ENCODE measurements at places on chromosomes 11 and 22. TPM values are rescaled to one million over a fixed set of nuclear protein-coding genes. Genes with fewer than 3 reads are reported as not detected.

The TCN1 gene
- total RNA-seq: not detected

The HSPB2 gene
- total RNA-seq: not detected

The GAS2 gene
- 0.98 TPM for total RNA-seq

The SAA1 gene
- not detected for total RNA-seq

The MFRP gene
- not detected for total RNA-seq

- no peaks in the 10 kb centered on the region for H3K27me3 ChIP-seq
- no peak overlapping the region for H3K4me3 ChIP-seq
- no peaks in the 10 kb centered on the region for H3K36me3 ChIP-seq
These were observed 54.2 kb downstream of the OTOG start for GRCh38 chr11:17601256-17601671.

- no peak for DNase-seq
- H3K4me1 ChIP-seq: no peaks in the 10 kb centered on the region
- H3K4me3 ChIP-seq: no peak overlapping the region
These were observed 34.2 kb downstream of the MACROD1 start for GRCh38 chr11:64131683-64132190.

DNA sequence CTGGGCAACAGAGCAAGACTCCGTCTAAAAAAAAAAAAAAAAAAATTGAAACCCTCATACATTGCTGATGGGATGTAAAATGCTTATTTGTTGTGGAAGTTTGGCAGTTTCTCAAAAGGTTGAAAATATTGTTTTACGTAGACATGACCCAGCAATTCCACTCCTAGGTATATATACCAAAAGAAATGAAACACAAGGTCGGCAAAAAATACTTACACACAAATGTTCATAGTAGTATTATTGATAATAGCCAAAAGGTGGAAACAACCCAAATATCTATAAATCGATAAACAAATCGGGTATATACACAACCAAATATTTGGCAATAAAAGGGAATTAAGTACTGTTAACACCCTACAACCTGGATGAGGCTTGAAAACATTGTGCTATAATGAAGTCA lies 5.1 kb upstream of the ZNF143 start:
- DNase-seq: no peak
- peaks cover 13% of the 10 kb centered on the region for H3K4me1 ChIP-seq
- H3K27ac ChIP-seq: no peak overlapping the region
- H3K36me3 ChIP-seq: peaks cover 17% of the 10 kb centered on the region
- H3K4me3 ChIP-seq: no peak overlapping the region
- no peaks in the 10 kb centered on the region for H3K27me3 ChIP-seq

- peaks cover 5% of the 10 kb centered on the region for H3K27me3 ChIP-seq
- no peaks in the 10 kb centered on the region for H3K36me3 ChIP-seq
- peaks cover 36% of the 10 kb centered on the region for H3K4me1 ChIP-seq
- H3K27ac ChIP-seq: peak overlapping the region; percentile 88
These were observed 197.8 kb upstream of the SORL1-AS1 start for GRCh38 chr11:121650351-121651256.

- peaks cover 41% of the 10 kb centered on the region for H3K27me3 ChIP-seq
- no peak for DNase-seq
- H3K27ac ChIP-seq: no peak overlapping the region
These were observed 3.2 kb downstream of the AMOTL1 start for GRCh38 chr11:94771390-94771789.

GRCh38 chr11:128632141-128632791 lies 44.9 kb upstream of the ETS1 start:
- H3K4me3 ChIP-seq: no peak overlapping the region
- peak overlapping the region; percentile 52 for H3K27ac ChIP-seq
- peaks cover 54% of the 10 kb centered on the region for H3K4me1 ChIP-seq
- H3K27me3 ChIP-seq: no peaks in the 10 kb centered on the region
- no peaks in the 10 kb centered on the region for H3K36me3 ChIP-seq
- DNase-seq: peak; percentile 67

- H3K4me3 ChIP-seq: no peak overlapping the region
- H3K36me3 ChIP-seq: no peaks in the 10 kb centered on the region
- no peaks in the 10 kb centered on the region for H3K27me3 ChIP-seq
- DNase-seq: peak; percentile 16
These were observed 325.4 kb downstream of the BRD1 start for GRCh38 chr22:49502126-49502826.

GRCh38 chr11:2466869-2467694 lies 22.3 kb downstream of the KCNQ1 start:
- H3K4me3 ChIP-seq: peak overlapping the region; percentile 60
- DNase-seq: peak; percentile 83
- H3K36me3 ChIP-seq: no peaks in the 10 kb centered on the region
- peaks cover 48% of the 10 kb centered on the region for H3K4me1 ChIP-seq
- H3K27ac ChIP-seq: peak overlapping the region; percentile 77
- H3K27me3 ChIP-seq: no peaks in the 10 kb centered on the region

DNA sequence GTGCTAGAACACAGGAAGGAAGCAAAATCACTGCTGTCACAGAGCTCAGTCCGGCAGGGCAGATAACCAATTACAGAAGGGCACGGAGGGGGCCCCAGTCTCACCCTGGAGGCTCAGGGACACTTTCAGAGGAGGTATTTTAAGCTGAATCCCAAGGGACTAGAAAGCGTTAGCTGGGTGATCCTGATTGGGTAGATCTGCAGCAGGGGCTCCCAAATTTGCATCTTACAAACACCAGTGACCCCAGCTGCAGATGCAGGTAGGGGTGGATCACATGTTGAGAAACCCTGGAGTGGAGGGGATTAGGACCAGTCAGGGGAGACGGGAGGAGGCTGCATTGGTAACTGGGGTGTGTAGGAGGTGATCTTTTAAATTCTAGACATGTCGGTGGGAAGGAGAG lies 91.4 kb downstream of the CSNK2A3 start:
- H3K4me3 ChIP-seq: no peak overlapping the region
- DNase-seq: no peak
- peaks cover 3% of the 10 kb centered on the region for H3K27me3 ChIP-seq
- H3K4me1 ChIP-seq: no peaks in the 10 kb centered on the region
- H3K36me3 ChIP-seq: no peaks in the 10 kb centered on the region

DNA sequence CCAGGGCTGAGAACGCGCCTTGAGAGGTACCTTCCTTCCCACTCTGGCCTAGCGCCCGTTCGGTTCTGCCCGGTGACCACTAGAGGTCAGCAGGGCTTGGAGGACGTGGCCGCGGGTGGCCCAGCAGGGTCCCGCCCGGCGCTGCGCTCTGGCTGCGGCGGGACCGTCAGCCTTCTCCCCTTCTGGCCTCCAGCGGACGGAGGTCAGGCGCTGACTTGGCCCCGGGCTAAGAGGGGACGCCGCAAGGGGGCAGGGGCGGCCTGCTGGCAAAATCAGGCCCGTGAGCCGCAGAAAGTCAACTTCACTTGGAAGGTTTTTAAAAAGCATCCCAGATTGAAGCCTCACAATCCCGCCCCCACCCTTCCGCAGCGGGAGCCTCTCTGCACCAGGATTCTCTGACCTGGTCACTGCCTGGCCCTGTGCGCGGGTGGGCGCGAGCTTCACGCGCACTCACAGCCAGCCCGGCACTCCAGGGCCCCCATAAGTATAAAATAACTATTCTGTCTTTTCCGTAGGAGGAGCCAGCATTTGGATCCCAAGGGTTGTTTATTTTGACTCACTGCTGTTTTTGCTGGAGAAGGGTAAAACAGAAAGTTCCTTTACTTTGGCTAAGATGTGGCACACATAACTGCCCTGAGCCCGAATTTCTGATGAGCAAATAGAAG lies 23.2 kb upstream of the ZBTB16 start:
- H3K27ac ChIP-seq: no peak overlapping the region
- peaks cover 9% of the 10 kb centered on the region for H3K4me1 ChIP-seq
- no peaks in the 10 kb centered on the region for H3K36me3 ChIP-seq
- DNase-seq: peak; percentile 51
- H3K27me3 ChIP-seq: peaks cover 22% of the 10 kb centered on the region

Data from activated CD4-positive, alpha-beta T cell treated with anti-CD3 and anti-CD28 coated beads, Interleukin-2, amount 10 ng/mL, durations not matched to agents 7 days and 5 days (primary cell).